ENCODE measurements at places on chromosomes 16 and 17.

- no peak for DNase-seq
Observed at GRCh38 chr16:25217112-25217511, 365 bp downstream of the AQP8 start.

GRCh38 chr17:77681861-77682260 lies 276.6 kb upstream of the TNRC6C start:
- DNase-seq = no peak

- DNase-seq = no peak
Observed at GRCh38 chr17:13306310-13306962, 288.6 kb upstream of the ELAC2 start.

GRCh38 chr16:11445486-11445885 lies 100.2 kb downstream of the RMI2 start:
- no peak for DNase-seq

All from naive thymus-derived CD8-positive, alpha-beta T cell (primary cell).